ENCODE measurements at places on chromosomes 6 and 20.
A peak's percentile ranks its signal among the peaks of the same experiment; 100 is the strongest.

DNA sequence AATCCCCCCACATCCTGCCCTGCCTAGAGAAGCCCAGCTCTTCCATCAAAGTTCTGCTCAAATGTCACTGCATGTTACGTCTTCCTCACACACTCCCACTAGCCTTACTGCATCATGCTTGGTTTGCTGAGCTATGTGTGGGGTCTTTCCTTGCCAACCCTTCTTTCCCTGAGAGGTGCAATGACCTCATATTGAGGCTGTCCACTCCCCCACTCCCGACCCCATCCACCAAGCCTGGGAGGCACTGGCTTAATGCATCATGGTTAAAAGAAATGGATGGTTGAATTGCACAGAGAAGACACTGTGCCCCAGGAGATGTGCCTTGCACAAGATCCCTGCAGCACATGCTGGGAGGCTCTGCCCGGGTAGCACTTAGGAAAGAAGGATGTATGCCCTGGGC lies 7.7 kb upstream of the IRF4 start:
- DNase-seq = no peak

DNA sequence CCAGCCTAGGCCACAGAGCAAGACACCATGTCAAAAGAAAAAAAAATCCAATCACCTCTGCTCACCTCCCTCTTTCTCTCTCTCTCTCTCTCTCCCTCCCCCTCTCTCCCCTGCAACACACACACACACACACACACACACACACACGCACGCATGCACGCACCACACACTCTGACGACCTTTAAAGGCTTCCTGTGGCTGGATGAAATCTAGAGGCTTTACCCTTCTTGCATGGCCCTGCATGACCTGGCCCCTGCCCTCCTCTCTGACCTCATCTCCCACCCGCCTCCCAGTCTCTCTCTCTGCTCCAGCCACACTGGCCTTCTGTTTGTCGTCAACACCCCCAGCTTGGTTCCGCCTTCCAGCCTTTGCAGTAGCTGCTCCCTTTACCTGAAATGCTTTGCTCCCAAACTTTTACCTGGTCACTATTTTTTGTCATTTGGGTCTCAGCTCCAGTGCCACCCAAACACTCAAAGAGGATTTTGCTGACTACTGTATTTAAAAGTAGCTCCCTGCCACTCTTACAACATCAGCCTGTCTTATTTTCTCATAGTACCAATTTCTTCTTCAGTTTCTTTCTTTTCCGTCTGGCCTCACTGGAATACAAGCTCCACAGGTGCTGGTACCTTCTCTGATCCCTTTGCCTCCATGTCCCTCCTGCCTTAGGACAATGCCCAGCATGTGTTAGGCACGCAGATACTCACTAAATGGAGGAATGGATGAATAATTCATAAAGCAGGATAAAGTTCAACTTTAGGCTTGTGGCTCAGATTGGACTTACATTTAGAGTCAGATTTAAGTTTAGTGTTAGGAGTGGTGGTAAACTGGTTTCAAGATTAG lies 4.3 kb upstream of the LTA start:
- no peak for DNase-seq

DNA sequence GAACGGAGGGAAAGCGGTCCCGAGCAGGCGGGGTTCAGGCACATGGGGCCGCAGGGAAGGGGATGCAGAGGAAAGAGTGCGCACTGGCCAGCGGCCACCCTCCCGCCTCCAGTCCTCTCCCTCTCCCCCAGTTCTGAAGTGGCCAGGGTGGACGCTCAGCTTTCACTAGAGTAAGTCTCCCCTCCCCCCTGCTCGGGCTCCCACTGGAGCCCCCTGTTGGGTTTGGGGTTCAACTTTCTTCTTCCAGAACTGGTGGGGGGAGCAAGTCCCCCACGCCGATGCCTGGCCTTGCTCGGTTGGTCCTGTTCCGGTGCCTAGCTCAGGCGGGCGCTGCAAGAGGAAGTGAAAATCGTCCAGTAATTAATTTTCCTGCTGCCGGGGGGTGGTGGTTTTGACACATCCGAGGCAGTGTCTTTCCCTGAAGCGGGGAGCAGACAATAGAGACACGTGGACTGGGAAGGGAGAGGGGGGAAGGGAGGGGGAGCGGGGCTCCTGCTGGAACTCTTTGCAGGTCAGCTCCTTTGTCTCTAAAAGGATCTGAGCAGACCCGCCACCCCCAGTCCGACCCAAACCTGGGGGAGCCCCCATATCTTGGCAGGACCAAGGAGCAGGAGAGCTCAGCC lies 824 bp upstream of the SCRT2 start:
- peak; percentile 51 for DNase-seq

GRCh38 chr20:63582382-63583063 lies 8.5 kb upstream of the HELZ2 start:
- no peak for DNase-seq

DNA sequence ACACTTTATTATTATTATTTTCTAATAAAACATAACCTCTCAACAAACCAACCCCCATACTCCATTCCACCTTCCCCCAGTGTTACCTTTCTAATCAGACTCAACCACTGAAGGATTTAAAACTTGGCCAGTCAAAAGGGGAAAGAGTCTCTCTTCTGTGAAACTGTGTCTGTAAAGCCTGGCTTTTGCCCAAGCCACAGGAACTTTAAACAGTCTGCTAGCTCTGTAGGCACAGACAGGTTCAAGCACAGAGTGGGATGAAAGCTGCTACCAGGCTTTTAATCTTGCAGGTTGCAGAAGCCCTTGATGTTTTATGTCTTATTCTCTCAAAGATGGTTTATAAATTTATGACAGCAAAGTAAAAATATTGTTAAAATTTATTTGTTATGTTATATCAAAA lies 585.7 kb downstream of the TENT5A start:
- no peak for DNase-seq

- DNase-seq = peak; percentile 61
Observed at GRCh38 chr6:158033077-158033750, 51.6 kb downstream of the SYNJ2 start.

DNA sequence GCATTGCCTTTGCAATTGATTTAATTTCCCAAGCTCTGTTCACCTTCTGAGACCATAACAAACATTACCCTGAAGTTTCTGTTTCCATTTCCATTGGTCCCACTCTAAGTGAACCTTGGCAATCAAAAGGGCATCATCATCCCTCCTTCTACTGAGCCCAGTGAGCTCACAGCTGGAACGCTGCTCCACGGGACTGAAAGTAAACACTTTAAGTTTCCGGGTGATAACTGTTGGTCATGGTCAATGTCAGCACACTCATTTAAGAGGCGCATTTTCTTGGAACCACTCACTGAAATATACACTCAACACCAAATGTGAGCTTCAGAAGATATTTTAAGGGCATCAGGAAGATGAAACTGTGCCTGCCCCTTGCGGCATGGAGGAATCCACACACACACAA lies 37.1 kb upstream of the RPS6KA2 start:
- no peak for DNase-seq

GRCh38 chr20:62916703-62917476 lies 9.4 kb downstream of the DIDO1 start:
- no peak for DNase-seq

GRCh38 chr20:50194422-50194830 lies 3.8 kb downstream of the CEBPB start:
- no peak for DNase-seq

DNA sequence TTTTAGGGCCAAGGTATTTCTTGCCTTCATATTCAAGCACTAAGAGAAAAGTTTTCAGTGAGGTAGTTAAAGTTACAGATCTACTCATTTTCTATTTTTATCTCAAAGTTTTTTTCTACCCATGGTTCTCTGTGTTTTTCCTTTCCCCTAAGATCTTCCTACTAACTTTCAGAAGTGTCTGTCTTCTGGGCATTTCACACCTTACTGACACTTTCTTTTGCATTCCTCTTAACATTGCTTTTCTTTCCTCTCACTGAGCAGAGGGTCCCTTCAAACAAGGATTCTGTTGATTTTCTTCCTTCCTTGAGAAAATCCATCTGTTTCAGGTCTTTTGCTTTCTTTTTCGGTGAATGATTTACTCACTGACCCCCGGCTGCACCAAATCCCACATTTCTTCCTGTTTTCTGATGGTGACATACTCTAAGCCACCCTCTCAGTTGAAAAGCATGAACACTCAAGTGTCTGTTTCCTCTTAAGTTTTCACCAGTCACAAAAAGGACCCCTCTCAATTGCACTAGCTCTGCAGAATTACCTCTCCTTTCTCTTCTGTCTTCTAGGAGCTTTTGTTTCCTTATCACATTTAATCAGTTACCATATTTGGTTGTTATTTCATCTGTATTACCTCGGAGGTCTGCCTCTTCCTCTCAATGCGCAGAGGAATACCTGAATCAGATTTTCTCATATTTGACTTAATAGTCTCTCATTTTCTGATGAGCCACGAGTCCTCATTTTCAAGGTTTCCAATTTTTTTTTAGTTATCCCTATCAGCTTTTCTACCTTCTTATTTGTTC lies 73.5 kb upstream of the RNF217 start:
- DNase-seq = no peak

DNA sequence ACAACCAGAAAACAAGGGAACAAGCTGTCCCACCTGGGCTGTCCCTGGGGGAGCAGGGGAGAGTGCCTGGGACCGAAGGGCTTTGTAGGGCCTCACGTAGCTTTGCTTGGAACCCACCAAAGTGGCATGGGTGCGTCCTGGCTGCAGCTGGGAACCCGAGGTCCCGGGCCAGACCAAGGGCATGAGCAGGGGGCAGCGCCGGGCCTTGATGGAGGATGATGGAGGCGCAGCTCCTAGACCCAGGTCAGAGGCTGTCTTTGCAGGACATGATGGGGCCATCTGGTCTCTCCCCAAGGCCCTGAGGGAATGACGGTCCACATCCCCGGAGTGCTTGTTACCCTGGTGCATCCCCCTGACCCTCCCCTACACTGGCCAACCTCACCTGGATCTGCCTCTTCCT lies 7.6 kb upstream of the OSBPL2 start:
- DNase-seq = no peak

GRCh38 chr20:36154700-36155628 lies at the start of gene EPB41L1:
Gene EPB41L1, plus strand, starts transcription at chr20:36154740. Its CDS starts 19,038 bp downstream, at chr20:36173778.
- DNase-seq = peak; percentile 76

- no peak for DNase-seq
Observed at GRCh38 chr20:14235355-14235754, 102.1 kb downstream of the FLRT3 start.

DNA sequence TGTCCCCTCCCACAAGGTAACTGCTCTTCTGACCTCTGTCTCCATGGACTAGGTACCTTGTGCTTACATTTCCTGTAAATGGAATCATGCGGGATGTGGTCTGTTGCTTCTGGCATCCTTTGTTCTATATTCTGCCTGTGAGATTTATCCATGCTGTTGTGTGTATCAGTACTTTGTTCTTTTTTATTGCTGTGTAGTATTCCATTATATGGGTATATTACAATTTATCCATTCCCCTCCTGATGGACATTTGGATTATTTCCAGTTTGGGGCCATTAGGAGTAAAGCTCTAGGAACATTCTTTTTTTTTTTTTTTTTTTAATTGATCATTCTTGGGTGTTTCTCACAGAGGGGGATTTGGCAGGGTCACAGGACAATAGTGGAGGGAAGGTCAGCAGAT lies 3.4 kb downstream of the C2 start:
- no peak for DNase-seq

- DNase-seq = no peak
Observed at GRCh38 chr6:2272696-2273095, 27.3 kb upstream of the GMDS start.

DNA sequence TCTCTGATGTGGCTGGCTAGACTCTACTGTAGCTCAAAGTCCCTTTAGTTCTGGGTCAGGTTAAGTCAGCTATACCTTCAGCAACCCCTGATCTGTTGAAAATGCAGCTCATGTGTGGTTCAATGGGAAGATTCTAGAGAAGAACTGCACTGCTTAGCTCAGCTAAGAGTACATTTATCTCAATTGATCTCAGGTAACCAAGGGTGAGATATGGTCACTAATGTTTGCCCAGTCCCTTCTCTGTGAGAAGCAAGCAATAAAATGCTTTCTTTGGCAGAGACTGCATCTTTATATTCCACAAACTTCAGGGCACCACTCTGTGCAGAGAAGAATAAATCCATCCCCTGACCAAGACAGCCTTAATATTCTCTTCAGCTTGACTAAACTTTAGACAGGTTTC lies 240.6 kb upstream of the RAB32 start:
- no peak for DNase-seq

GRCh38 chr6:38218235-38218634 lies 398.7 kb downstream of the ZFAND3 start:
- no peak for DNase-seq

DNA sequence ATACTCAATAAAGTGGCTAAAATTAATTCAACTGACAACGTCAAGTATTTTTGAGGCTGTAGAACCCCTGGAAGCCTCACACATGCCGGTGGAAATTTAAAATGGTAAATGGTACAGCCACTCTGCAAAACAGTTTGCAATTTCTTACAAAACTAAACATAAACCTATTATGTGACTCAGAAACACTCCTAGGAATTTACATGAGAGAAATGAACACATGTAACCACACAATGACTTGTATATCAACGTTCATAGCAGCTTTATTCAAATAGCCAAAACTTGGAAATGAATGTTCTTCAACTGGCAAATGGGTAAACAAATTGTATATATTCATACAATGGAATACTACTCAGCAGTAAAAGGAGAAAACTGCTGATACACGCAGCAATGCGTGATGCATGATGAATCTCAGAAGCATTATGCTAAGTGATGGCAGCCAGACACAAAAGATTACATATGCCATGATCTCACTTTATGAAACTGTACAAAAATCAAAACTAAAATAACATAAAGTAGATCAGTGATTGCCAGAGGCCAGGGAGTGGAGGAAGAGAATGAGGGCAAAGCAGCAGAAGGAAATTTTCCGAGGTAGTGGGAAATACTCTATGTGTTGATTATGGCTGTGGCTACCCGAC lies 112.5 kb downstream of the FAM50B start:
- no peak for DNase-seq

- DNase-seq = peak; percentile 86
Observed at GRCh38 chr6:41581381-41581991, 35.3 kb downstream of the FOXP4 start.

Measured in tibial artery (tissue), 4 donors.